Nucleus accumbens (tissue), 56 donors: ENCODE measurements at places on chromosomes 4 and X.

- DNase-seq = no peak
Observed at GRCh38 chr4:35975617-35976355, 268.5 kb downstream of the ARAP2 start.

- DNase-seq = no peak
Observed at GRCh38 chr4:166277853-166278252, 404.8 kb downstream of the TLL1 start.

DNA sequence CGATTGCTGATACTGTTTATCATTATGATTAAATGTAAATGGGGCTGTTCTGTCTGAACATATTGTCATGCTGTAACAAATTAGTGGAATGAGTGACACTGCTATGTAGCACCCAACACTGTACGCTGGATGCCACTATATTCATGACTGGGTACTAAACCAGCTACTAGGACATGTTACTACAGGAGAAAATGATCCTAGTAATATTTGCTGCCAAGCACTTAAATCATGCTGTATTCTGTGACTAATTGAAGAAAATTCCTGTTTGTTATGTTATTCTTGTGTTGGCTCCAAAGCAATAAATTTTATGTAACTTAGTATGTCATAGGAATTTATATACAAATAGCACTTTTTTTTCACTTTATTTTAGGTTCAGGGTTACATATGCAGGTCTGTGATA, 804.2 kb downstream of the CENPC start:
- DNase-seq = no peak

DNA sequence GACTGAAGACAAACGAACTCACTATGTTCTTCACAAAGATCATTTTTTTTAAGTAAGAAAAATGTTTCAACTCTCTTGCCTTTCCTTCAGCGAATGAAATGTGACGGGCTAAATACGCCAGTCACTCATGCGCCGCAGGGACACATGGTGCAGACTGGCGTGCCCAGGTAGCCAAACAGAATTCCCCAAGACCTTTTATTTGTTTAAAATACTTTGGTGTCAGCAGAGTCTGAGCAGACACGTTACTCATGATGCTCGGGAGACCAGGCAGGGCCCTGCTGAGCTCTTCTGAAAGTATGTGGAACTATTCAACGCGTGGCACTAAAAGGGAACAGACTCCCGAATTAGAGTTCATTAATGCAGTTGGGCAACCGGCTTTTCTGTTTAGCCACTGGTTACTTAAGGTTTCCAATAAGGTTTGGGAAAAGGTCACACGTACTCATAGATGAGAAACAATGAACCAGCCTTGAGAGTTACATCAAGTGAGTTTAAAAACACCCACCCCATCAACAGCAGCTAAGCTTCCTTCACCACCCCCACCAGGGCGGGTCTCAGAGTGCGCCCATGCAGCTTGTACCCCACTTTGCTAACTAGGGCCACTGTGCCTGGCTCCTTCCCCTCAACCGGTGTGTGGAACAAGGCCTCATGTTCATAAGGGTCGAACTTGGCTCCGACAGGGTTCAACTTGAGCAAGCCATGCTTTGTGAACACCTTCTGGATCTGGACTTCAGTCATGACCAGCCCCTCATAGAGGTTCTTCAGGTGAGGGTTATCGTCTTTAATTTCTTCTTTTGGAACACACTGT, 7.3 kb downstream of the GRPEL1 start:
- no peak for DNase-seq

DNA sequence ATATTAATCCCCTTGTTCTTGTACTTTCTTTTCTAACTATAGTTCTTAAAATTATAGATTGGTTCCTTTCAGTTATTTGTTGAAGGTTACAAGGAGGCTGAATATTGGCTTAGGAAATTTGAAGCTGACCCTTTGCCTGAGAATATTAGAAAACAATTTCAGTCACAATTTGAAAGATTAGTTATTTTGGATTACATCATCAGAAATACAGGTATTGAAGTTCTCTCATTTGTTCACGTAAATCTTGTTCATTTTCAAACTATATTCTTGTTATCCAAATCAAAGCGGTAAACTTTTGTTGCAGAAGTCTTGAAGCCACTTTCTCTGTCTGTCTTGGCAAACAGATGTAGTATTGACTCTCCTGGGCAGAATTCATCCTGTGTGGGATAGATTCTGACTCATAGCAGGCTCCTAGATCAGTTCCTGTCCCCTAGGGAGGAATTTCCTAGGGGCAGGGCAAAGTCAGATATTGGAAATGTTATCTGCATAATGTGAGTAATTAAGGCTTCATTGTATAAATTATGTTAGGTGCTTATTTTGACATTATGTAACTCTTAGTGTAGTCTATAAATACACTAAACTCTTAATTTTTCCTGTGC, 25.2 kb downstream of the PI4K2B start:
- DNase-seq = no peak

DNA sequence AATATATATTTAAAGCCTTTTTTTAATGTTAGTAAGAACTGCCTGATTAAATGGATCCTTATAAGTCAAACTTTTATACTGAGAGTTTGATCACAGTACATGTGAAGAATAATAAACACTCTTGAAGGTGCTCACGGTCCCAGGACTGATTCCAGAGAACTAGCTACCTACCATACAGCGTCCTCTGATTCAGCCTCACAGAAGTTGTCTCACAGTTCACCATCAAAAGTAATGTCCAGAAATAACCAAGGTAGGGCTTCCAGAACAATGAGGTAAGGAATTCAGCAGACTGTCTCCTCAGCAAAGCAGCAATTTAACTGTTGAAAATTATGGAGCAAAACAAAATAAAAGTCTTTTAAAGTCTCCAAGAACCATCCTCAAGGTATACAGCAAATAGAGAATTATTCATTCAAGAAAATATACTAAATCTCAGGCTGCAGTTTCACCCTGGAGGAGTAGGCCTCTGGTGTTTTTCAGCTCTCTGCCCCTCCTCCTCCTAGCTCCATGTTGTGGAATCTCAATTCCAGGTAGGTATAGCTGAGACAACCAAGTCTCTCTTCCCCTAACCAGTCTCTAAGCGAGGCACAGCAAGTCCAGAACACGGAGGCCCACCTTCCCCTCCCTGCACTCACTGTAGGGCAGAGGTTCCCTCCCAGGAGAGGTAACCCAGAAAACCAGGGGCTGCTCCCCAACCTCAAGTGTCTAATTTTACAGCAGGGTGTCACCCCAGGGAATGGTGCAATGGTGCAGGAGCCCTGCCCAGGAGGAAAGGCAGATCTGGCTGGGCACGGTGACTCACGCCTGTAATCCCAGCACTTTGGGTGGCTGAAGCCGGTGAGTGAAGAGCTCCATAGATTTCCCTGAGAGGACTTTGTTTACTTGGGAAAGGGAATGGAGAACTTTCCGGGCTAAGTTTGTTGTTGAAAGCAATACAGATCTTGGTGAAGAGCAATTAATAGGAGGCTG, 28.6 kb downstream of the FAM241A start:
- DNase-seq = no peak

DNA sequence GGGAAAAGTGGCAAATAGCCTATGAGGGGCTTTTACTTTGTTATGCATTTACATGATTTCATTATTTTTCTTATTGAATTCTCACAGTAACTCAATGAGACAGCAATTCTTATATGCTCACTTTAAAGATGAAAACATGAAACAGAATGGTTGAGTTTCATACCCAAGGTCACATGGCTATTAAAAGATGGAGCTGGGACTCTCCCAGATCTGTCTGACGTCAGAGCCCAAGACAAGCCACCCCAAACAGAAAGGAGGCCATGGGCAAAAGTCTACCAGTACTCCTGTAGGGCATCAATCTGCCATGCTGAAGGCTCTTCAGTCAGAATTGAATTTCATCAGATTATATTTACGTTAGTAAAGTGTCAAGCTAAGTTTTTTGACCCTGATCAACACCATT, 13.2 kb downstream of the HSD17B11 start:
- DNase-seq = no peak

- DNase-seq = no peak
Observed at GRCh38 chrX:69000877-69001276, 164.4 kb downstream of the PJA1 start.
